ENCODE measurements at places on chromosomes 11 and 22.

DNA sequence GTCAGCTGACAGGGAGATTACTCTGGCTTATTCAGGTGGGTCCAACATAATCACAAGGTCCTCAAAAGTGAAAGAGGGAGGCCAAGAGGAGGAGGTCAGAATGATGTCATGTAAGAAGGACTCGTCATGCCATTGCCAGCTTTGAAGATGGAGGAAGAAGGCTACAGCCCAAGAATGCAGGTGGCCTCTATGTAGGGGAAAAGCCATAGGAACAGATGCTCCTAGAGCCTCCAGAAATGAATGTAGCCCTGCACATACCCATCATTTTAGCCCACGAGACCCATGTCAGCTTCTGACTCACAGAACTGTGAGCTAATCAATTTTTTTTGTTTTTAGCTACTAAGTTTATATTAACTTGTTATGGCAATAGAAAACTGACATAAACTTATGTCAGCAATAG is 171.1 kb downstream of the DBX1 start:
- DNase-seq = no peak

GRCh38 chr11:15826826-15827225 is 529.5 kb downstream of the SOX6 start:
- peak; percentile 85 for DNase-seq

GRCh38 chr11:69301455-69302401 is 7.8 kb downstream of the MYEOV start:
- no peak for DNase-seq

GRCh38 chr22:27670701-27671412 is 130.7 kb downstream of the MN1 start:
- peak; percentile 91 for DNase-seq

DNA sequence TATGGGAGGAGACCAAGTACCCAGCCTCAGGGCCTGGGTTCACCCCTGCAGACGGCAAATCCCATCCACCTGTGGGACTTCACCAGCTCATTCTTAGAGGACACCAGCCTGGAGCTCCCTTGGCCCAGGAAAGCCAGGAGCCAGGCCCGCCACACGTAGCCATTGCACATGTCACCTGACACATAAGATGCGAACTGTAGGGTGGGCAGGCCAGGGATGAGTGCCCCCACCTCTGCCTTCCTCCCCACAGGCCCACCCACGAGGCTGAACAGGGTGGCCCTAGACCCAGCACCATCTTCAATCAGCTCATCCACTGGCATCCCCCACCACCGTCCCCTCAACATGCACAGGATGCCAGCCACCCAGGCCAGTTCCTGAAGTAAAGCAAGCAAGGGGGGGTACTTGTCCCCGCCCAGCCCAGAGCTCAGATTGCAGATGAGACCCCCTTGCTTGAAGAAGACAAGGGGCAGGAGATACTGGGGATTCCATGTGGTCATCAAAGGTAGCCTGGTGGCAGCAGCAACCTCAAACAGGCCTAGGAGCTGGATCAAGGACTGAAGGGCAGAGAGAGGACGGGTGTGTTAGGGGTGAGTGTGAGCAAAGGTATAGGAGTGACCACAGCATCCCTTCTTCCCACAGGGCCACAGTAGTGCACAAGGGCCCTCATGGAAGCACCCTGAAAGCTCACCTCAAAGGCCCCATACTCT is 45.6 kb downstream of the IGLL5 start:
- DNase-seq = no peak

- peak; percentile 53 for DNase-seq
Measured at GRCh38 chr11:16604794-16605388, 133.6 kb upstream of the C11orf58 start.

- no peak for DNase-seq
Measured at GRCh38 chr11:103317118-103317517, 207.9 kb downstream of the DYNC2H1 start.

DNA sequence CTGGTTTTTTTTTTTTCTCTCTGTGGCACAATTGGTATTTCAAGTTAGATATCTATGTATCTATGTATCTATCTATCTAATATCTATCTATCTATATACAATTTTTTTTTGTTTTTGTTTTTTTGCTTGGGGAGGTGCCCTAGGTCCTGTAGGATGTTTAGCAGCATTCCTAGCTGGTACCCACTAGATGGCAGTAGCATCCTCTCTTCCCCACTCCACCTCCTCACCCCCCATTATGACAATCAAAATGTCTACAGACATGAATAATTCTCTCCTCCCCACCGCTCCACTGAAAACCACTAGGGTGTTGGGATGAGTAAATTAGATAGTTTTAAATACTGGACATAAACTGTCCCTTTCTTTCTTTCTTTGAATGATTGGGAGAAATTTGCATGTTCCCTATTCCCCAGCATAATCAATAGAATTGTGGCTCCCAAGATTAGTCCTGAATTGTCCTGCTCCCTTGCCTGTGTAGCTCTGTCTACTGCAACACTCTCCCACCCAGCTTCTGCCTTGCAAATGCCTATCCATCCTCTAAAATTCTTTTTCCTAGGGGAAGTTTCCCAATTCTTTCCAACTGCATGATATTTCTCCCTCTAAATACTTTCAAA is 1152.4 kb downstream of the LRRC4C start:
- peak; percentile 23 for DNase-seq

DNA sequence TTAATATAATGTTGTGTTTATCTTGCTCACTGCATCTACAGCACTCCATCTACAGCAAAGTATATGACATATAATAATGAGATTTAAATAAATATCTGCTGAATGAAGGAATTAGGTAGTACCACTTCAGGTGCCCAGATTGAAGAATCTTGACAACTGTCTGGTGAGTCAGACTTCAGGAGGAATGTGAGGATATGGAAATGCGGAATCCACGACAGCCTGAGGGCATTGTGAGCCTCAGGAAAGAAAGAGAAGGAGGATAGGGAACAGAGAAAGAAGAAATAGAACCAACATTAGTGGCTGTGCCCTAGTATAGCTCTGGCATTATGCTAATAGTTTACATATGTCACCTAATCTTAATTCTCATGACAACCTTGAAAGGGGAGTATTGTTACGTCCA is 304.4 kb downstream of the AASDHPPT start:
- peak; percentile 32 for DNase-seq

DNA sequence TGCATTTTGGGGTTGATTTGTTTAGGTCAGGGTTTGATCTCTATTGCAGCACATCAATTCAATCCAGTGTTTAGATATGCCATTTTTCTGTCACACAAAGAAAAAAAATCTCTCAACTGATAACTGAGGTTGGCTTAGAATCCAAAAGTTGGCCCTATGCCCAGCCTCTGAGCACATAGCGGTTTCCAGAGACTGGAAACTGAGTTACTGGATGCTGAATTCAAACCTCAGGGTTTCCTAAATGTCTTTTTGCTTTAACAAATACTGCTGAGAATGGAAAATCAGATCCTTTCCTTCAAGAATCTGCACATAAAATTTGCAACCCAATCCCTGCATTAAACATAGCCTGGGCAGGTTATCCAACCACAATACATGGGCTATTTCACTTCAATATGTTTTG is 4.0 kb downstream of the P4HA3 start:
- no peak for DNase-seq

GRCh38 chr22:42596863-42597530 is 17.7 kb downstream of the POLDIP3 start:
- DNase-seq = no peak

DNA sequence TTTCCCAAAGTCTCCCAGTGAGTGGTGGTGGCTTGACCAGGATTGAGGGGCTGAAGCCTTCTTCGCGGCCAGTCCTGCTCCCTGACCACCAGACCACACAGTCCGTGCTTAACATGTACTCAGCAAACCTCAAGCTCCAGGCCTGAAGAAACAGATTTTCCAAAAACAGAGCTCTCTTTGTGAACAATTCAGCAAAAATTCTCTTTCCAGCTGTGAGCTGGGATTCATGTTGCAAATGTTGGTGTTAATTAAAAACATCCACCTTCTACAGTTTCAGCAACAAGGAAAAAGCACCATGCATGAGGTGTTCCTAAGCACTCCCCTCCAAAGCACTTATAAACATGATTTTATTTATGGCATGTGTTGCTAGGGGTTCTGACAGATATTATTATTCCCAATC is 129.5 kb downstream of the ETS1 start:
- no peak for DNase-seq

DNA sequence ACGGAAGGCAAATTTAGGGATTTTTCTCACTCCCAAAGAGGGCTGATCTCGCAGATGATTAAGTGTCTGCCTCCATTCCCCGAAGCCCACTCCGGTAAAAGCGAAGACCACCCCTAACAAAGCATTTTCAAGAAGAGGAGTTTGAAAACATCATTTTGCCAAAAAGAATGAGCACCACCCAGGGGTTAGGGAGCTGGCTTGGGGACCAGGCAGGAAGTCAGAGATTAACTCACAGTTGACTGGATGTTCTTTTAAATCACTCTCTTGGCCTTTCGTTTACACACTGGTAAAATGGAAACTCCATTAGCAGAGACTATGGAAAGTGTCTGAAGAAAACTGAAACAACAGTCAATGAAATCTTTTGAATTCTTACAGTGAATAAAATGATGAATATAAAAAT is 7.9 kb upstream of the TRIM44 start:
- DNase-seq = peak; percentile 10

DNA sequence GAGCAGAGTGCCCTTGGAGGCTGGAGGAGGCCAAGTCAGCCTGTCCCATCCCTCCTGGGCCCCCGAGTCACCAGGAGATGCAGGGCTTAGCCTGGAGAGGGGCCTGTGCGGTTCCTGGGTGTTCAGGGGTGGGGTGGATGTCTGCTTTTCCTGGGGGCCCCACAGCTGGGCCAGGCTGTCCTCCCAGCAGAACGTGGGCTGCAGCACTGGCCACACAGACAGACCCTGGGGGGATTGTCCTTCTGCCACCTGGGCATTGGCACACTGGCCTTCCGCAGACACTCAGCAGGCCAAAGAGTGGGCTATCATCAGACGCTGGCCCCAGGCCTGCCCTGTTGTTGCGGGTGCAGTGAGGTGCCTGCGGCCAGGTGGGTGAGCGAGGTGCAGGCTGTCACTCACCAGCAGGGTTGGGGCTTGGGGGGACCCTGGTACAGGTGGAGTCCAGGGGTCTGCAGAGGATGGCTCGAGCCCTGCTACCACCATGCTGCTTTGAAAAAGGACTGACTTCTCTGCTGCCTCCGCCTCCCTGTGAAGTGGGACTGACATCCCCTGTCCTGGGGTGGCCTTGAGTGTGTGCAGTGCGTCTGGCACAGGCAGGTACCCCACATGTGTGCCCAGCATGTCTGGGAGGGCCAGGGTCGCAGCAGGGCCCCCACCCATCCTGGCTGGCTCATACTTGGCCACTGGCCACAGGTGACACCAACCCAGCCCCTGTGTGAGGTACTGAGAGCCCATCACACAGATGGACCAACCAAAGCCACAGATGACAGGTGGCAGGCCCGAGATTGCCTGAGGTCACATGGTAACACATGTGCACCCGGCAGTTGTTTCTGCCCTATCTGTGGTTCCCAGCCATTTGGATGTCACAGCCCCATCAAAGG is 39.0 kb upstream of the KCNQ1OT1 start:
- DNase-seq = no peak

GRCh38 chr11:111438846-111439520 is 59.9 kb upstream of the POU2AF1 start:
- no peak for DNase-seq

Data from ELF-1 (cell line).